ENCODE measurements at places on chromosomes 12 and 14. TPM values are rescaled to one million over a fixed set of nuclear protein-coding genes. Genes with fewer than 3 reads are reported as not detected.

The PTCSC3 gene
- total RNA-seq, result not detected

The MANSC1 gene
- 4.8 TPM for total RNA-seq

The GLT8D2 gene
- 3.2 TPM for total RNA-seq

The LRRC23 gene
- 4.7 TPM for total RNA-seq

The ST8SIA1 gene
- total RNA-seq, result 0.46 TPM

The BTG1 gene
- 14.3 TPM for total RNA-seq

The CCDC197 gene
- total RNA-seq, result not detected

The ETNK1 gene
- total RNA-seq, result 25.8 TPM

The P2RX2 gene
- not detected for total RNA-seq

The ABCC9 gene
- total RNA-seq, result 0.03 TPM

The FBXO33 gene
- 9.9 TPM for total RNA-seq

The FOXG1 gene
- not detected for total RNA-seq

The ABCD2 gene
- total RNA-seq, result 0.03 TPM

The MYO1H gene
- not detected for total RNA-seq

The PIANP gene
- 0.04 TPM for total RNA-seq

The HEATR5A gene
- 16.1 TPM for total RNA-seq

The DAO gene
- total RNA-seq, result not detected

The TGM1 gene
- total RNA-seq, result 4.3 TPM

The FOXA1 gene
- total RNA-seq, result not detected

The KRT71 gene
- not detected for total RNA-seq

The PMEL gene
- 1.3 TPM for total RNA-seq

The MAX gene
- total RNA-seq, result 56.4 TPM

The VRTN gene
- not detected for total RNA-seq

The KERA gene
- total RNA-seq, result not detected

The MDGA2 gene
- total RNA-seq, result not detected

The ADAM21 gene
- total RNA-seq, result 0.44 TPM

The OR6C4 gene
- total RNA-seq, result not detected

The SPPL3 gene
- total RNA-seq, result 21.4 TPM

The OTX2 gene
- total RNA-seq, result not detected

The CABP1 gene
- total RNA-seq, result not detected

The RTL1 gene
- total RNA-seq, result not detected

The KSR2 gene
- 0.03 TPM for total RNA-seq

The TAS2R13 gene
- 0.18 TPM for total RNA-seq

The PRH1 gene
- total RNA-seq, result 7.4 TPM

The PIP4K2C gene
- 48.4 TPM for total RNA-seq

The MSRB3 gene
- total RNA-seq, result 16.4 TPM

The GARIN6 gene
- total RNA-seq, result not detected

The SLC7A8 gene
- total RNA-seq, result 73.2 TPM

The IL31 gene
- total RNA-seq, result not detected

The TAS2R8 gene
- total RNA-seq, result not detected

The TECPR2 gene
- total RNA-seq, result 10.6 TPM

The KRT2 gene
- not detected for total RNA-seq

The KRT75 gene
- total RNA-seq, result 7.5 TPM

The PTGR2 gene
- total RNA-seq, result 8.3 TPM

The BDKRB2 gene
- total RNA-seq, result 16.7 TPM

The WASHC4 gene
- 42.5 TPM for total RNA-seq

The LRP1-AS gene
- total RNA-seq, result not detected

The KRT83 gene
- not detected for total RNA-seq

The TAMALIN gene
- total RNA-seq, result 0.11 TPM

The SLC5A8 gene
- 0.10 TPM for total RNA-seq

All from foreskin keratinocyte (primary cell).